Thyroid gland (tissue), 4 donors: ENCODE measurements at places on chromosomes 1 and 21. TPM values are rescaled to one million over a fixed set of nuclear protein-coding genes. Genes with fewer than 3 reads are reported as not detected.
A peak's percentile ranks its signal among the peaks of the same experiment; 100 is the strongest.

DNA sequence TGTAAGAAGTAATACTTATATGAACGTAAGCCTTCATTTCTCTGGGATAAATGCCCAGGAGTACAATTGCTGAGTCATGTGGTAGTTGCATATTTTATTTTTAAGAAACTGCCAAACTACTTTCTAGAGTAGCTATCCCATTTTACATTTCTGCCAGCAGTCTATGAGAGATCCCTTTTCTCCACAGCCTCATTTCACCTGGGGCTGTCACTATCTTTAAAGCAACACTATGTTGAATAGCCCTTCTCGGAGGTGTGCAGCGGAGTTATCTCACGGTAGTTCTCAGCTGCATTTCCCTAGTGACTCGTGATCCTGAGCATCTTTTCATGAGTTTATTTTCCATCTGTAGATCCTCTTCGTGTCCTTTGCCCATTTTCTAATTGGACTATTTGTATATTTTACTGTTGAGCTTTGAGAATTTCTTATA lies 93.4 kb downstream of the ADARB1 start:
- H3K27me3 ChIP-seq, result no peaks in the 10 kb centered on the region
- H3K27ac ChIP-seq, result no peak overlapping the region

GRCh38 chr1:108814343-108815125 lies 42.4 kb downstream of the AKNAD1 start:
- H3K4me3 ChIP-seq, result no peak overlapping the region
- H3K36me3 ChIP-seq, result no peaks in the 10 kb centered on the region
- peaks cover 6% of the 10 kb centered on the region for H3K4me1 ChIP-seq
- DNase-seq, result no peak
- H3K27me3 ChIP-seq, result no peaks in the 10 kb centered on the region

DNA sequence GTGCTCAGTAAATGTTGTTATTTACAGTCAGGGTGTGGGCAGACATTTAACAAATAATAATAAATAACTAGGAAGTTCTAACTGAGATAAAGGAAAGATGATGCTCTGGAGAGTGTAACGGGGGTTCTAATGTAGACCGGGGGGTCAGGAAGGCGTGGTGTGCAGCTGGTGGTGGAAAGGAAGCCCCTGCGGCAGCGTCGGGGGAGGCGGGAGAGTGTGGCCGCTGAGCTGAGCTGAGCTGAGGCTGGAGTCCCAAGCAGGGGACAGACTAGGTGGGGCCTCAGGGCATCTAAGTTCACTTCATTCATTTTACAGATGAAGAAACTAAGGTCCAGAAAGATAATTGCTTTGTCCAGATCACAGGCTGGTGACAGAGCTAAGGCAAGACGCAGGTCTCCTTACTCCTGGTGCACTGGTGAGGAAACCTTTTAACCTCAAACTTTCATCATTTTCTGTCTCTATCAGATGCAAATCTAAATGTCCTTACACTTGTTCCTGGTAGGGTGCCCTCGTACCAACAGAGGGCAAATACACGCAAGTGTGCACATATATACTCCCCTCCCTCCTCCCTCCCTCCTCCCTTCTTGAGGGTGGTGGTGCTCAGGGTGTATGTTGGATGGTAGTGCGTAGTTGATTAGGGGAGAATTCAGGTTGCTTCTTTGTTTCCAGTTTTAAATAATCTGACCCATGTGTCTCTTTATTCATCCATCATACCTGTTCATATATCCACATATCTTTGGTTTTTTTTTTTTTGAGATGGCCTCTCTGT lies 44.1 kb downstream of the KIF26B start:
- H3K27ac ChIP-seq, result no peak overlapping the region
- no peak for DNase-seq
- H3K4me3 ChIP-seq, result no peak overlapping the region
- no peaks in the 10 kb centered on the region for H3K4me1 ChIP-seq
- no peaks in the 10 kb centered on the region for H3K27me3 ChIP-seq

GRCh38 chr21:45291613-45292398 lies 4.1 kb upstream of the POFUT2 start:
- peak; percentile 41 for DNase-seq
- H3K27ac ChIP-seq, result peak overlapping the region; percentile 98
- H3K36me3 ChIP-seq, result no peaks in the 10 kb centered on the region
- no peak overlapping the region for H3K4me3 ChIP-seq

- no peak overlapping the region for H3K4me3 ChIP-seq
- no peak overlapping the region for H3K27ac ChIP-seq
- no peaks in the 10 kb centered on the region for H3K4me1 ChIP-seq
- no peaks in the 10 kb centered on the region for H3K27me3 ChIP-seq
- DNase-seq, result no peak
- H3K36me3 ChIP-seq, result no peaks in the 10 kb centered on the region
These were observed 7.6 kb upstream of the RXRG start for GRCh38 chr1:165452336-165453130.

DNA sequence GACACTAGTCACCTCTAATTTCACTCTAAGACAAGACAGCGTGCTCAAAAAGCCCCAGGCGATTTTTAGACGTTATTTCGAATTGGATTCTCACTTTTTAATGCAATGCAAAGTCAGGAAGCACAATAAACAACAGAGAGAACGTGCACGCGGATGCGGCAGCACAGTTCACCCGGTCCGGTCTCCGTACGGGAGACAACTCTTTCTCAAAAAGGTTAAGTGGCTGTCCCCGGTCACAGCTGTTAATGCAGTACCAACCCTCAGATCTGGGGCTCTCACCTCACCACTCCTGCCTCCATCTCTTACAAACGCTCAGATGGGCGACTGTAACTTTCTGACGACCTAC lies 1.2 kb downstream of the HP1BP3 start:
- H3K27ac ChIP-seq, result peak overlapping the region; percentile 94
- H3K36me3 ChIP-seq, result no peaks in the 10 kb centered on the region
- no peaks in the 10 kb centered on the region for H3K27me3 ChIP-seq
- H3K4me3 ChIP-seq, result peak overlapping the region; percentile 78
- H3K4me1 ChIP-seq, result peaks cover 33% of the 10 kb centered on the region

DNA sequence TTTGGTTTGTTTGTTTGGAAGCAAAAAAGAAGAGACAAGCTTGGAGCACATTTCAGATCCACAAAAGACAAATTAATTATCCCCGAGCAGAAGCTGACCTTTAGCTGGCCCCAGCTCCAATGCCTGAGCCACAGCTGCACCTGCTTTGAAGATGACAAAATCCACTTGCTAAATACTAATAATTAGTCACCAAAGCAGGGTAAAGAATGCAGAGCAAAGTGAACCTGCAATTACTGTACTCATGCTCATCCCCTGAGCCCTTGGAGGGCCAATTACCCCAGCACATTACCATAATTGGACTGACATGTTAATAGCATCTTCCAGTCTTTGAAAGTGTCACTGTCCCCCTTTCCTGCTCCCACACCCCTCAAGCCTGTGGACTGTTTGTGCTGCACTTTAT lies 38.2 kb upstream of the KCND3 start:
- H3K27me3 ChIP-seq, result no peaks in the 10 kb centered on the region
- H3K27ac ChIP-seq, result no peak overlapping the region
- H3K4me1 ChIP-seq, result no peaks in the 10 kb centered on the region
- no peak for DNase-seq

Gene OR2L3
- total RNA-seq, result 0.42 TPM
